ENCODE measurements at places on chromosomes 4 and X.

- no peak for DNase-seq
Measured at GRCh38 chrX:75989806-75990590, 182.9 kb upstream of the PBDC1 start.

DNA sequence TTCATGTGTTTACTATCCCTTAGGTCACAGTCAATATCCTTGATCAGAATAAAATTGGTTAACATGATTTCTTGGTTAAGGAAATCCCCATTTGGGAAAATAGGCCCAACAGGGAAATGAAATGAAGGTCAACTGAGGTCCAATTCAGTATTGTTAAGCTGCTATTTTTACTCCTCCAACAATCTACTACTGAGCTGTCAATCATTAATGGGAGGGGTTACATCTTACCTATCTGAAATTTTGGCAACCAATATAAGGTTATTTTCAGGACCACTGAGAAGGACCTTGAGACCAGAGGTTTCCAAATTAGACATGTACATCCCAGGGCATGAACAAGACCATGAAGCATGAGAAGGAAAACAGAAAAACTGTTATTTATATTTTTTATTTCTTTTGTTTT, 64.2 kb upstream of the ALG13 start:
- no peak for DNase-seq

- DNase-seq: peak; percentile 6
Measured at GRCh38 chr4:105306158-105306781, 159.6 kb downstream of the TET2 start.

DNA sequence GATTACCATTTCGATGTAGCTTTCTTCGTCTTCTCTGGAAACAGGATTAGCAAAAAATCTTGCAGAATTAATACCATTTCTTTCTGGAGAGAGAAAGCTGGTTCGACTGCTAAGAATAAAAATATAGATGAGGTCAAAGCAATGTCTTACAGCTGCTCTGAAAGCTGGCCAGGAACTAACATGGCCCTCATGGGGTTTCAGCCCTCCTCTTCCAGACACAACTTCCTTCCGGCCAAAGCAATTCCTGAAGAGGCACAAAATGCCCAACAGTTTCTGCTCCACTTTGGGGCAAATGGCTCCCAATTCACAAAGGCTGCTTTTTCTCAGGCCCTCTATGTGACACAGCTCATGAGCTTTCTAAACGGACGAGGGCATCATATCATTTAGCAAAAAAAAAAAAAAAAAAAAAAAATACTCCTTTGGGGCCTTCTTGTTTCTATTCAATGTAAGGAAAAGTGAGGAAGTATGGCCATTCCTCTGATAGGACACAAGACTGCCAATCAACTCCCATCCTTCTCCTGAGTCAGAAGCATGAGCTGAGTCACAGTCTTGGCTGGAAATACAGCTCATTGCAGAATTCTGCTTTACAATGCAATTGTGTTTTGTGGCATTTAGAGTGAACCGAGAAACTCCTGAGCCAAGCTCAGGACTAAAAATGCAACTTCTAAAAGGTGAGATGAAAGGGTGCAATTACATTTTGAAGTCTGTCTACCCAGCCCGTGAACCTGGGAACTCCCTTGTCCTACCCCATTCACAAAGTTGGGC, 42.7 kb upstream of the CTAG2 start:
- DNase-seq: peak; percentile 7
